Fibroblast of skin of back (primary cell): ENCODE measurements at places on chromosomes 3 and 15.

DNA sequence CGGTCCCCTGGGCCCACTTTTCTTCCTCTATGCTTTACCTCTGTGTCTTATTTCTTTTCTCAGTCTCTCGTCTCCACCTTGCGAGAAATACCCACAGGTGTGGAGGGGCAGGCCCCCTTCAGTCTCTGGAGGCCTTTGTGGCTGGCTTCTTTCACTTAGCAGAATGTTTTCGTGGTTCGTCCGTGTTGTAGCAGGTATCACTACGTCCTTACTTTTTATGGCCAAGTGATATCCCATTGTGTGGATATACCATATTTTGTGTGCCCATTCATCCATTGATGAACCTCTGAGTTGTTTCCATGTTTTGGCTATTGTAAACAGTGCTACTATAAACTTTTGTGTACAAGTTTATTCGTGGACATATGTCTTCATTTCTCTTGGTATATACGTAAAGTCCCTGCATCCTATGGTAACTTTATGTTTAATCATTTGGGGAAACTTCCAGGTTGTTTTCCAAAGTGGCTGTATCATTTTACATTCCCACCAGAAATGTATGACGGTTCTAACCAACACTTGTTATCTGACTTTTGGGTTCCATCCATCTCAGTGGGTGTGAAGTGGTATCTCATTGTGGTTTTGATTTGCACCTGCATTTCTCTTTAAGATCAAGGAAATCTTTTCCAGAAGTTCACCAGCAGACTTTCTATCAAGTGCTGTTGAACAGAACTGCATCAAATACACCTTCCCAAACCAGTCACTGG is 5.6 kb downstream of the PIGZ start:
- no peak for DNase-seq

- peak; percentile 40 for DNase-seq
Measured at GRCh38 chr15:101439285-101439919, 50.1 kb downstream of the PCSK6 start.

GRCh38 chr15:56537881-56538280 is 72.9 kb upstream of the MNS1 start:
- DNase-seq, result no peak

DNA sequence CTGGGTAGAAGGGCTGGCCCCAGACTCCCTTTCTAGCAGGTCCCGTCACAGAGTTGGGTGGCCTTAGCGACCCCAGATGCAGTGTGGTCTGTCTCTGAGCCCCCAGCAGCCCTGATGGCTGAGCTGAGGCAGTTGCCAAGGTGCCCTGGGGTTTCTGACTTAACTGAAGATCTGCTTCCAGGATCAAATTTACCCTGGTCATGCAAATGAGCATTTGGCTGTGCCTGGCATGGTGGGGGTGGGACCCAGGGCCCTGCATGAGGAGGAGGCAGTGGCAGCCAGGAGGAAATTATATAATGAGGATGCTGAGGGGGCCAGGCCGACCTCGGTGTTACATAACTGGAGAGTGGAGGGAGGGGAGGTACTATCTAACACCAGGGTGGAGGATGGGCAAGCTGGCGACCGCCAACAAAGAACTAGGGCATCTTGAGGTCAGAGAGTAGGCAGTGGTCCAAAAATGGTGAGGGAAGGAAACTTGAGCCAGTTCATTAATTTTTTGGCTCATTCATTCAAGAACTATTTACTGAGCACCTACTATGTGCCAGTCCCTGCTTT is 16.4 kb downstream of the PLEKHO2 start:
- DNase-seq, result no peak

DNA sequence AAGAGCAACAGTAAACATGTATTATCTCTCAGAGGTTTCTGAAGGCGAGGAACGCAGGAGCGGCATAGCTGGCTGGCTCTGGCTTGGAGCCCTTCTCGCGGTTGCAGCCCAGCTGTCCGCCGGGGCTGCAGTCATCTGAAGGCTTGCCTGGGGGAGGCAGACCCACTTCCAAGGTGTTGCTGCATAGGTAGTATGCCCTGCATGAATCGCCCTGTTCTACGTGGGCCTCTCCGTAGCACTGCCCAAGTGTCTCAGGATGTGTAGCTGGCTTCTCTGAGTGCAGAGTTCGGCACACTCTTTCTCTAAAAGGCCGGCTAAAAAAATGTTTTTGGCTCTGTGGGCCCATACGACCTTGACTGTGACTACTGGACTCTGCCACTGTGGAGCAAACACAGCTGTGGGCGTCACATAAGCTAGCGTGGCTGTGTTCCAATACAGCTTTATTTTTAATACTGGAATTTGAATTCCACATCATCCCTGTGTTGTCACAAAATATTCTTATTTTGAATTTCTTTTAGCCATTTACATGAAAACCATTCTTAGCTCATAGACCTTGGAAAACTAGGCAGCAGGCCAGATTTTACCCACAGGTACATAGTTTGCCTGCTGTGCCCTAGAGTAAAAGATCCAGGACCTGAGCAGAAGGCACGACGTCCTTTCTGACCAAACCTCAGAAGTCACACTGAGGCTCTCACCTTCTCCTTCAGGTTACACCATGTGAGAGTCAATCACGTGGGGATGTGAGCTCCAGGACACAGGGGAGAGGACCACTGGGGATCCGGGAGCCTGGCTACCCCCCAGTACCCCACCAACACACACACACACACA is 55.9 kb downstream of the PGPEP1L start:
- DNase-seq, result no peak

GRCh38 chr3:141100531-141101320 is 49.6 kb downstream of the SPSB4 start:
- no peak for DNase-seq

- DNase-seq, result no peak
Measured at GRCh38 chr15:88635318-88635717, 3.5 kb upstream of the ISG20 start.

DNA sequence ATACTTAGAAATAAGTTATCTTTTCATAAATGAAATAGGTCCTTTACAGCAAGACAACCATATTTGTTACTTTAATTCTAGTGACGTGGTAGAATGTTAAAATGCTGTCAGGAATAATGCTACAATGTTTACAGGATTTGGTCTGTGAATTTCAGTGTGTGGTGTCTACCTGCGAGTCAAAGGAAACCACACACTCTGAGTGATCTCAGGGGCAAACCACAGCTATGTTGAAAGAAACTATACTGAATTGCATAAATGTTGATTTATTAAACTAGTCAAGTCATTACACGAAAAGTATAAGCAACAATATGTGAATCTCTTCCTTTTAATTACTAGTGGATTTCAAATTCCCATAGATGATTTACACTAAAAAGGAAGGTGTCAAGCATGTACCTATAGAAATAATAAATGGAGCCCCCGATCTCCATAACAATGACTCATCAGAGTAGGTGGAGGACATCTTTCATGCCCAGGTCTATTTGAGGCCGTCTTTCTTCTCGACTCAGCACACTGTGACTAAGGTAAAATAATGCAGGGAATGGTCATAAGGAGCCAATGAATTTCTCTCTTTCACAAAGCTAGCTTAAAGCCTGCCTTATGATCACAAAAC is 463.0 kb downstream of the ERC2 start:
- no peak for DNase-seq

GRCh38 chr3:17342119-17342518 is 400.3 kb downstream of the TBC1D5 start:
- no peak for DNase-seq

GRCh38 chr3:3212781-3213440 is 33.4 kb upstream of the CRBN start:
- no peak for DNase-seq

DNA sequence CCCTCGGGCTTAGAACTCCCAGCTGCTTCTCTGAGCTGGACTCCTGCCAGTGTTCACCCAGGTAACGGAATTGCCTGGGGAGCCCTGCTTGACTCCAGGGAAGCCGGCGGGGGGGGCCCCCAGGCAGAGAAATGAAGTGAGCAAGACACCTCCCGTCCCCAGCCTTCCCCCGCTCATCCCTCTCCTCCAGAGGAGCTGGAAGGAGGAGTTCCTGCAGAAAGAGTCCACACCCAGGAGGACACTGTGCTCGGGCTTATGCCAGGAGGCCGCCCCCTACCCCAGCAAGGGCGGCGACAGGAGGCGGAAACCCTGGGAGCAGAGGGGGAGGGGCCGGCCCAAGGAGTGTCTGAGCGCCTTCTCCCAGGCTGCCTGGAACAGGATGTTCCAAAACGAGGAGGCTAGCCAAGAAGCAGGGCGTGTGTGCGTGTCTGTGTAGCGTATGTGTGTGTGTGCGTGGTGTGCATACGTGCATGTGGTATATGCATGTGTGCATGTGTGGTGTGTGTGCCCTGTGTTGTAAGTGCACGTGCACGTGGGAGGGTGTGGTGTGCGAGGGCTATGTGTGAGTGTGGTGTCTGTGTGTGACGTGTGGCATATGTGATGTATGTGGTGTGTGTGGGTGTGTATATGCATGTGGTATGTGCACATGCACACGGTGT is 511.3 kb downstream of the SHQ1 start:
- DNase-seq, result peak; percentile 89

DNA sequence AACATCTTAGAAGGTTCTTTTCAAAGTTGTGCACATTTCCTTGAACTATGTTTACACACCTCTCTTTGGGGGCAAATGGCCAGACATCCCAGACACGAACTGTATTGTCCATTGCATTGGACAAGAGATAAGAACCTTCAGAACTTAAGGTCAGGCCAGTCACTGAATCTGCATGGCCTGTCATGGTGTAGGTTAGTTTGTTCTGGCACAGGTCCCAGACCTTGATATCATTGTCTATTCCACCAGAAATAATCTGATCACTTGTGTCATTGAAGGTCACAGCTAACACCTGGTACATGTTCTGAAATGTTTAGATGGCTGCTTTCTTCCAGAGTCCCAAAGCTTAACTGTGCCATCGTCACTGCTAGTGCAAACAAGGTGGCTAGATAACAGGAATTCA is 55.7 kb downstream of the KCNAB1 start:
- DNase-seq, result no peak

- no peak for DNase-seq
Measured at GRCh38 chr3:194843556-194843955, 157.9 kb downstream of the FAM43A start.

DNA sequence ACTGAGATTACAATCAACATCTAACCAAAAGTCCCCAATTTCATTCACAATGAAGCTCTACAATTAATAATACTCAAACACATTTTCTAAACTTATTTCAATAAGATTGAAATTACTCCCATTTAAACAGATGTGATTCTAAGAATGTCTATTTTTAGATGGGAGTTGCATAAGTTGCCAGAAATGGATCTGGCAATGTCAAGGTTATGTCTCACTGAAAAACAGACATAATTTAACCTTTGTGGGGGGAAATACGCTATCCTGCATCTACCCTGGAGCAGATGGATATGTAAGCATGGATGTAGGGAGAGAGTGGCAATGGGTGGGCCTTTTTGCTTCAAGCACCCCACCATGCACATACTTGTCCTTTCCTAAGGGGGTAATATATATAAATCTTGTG is 6.7 kb upstream of the EIF1B start:
- DNase-seq, result no peak

GRCh38 chr15:99734575-99734974 is 1.3 kb upstream of the LYSMD4 start:
- no peak for DNase-seq

DNA sequence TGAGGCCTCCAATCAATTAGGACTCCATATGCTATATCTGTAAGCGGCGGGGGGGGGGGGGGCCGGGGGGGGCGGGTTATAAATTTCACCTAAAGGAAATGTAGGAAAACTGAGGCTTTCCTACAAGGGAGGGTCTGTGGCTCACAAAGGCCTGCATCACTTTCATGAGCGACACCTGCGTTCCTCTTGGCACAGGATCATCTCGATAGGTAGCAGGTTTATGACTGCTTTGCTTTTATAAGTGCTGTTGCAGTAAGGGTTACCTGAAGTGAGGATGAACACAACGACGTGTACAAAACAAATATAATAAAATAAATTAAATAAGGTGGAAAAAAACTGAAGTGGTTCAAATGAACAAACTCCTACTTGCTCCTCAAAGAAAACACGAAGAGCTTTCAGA is 194.3 kb downstream of the FOXP1 start:
- no peak for DNase-seq

DNA sequence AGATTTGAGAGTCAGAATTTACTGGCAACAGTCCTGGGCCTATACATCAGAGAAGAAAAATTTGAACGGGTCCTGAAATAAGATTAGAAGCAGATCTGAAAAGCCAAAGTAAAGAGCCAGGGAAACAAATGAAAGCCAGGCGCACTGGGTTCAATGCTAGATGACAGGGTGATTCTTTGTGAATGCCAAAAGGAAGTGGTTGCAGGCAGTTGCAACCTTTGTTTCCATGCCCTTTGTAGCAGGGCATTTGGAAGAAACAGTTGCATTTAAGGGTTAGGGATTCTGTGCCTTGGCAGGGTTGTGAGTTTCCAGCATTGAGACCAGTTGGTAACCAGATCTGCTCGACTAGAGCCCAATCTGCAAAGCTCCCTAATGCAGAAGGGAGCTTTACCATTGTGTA is 36.4 kb upstream of the MTHFS start:
- no peak for DNase-seq

- peak; percentile 67 for DNase-seq
Measured at GRCh38 chr3:55686426-55687254, 199.5 kb upstream of the WNT5A start.

DNA sequence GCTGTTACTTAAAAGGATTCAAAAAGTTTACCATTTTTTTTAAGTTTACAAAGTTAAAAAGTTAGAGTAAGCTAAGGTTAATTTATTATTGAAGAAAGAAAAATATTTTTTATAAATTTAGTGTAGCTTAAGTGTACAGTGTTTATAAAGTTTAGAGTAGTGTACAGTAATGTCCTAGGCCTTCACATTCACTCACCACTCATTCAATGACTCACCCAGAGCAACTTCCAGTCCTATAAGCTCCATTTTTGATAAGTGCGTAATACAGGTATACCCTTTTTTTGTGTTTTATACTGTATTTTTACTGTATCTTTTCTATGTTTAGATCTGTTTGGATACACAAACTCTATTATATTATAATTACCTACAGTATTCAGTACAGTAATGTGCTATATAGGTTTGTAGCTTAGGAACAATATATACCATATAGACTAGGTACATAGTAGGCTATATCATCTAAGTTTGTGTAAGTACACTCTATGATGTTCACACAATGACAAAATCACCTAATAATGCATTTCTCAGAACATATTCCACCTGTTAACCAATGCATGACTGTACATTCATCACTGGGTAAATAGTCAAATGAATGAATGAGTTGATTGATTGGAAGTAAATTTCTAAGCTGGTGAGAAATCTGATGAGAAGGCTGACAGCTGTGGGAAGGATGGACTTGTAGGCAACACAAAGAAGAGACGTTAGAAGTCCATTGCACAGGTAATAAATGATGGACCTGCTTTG is 95.2 kb upstream of the CDIN1 start:
- peak; percentile 54 for DNase-seq

- no peak for DNase-seq
Measured at GRCh38 chr15:94404733-94405283, 173.4 kb downstream of the MCTP2 start.

GRCh38 chr3:149266736-149267135 is 45.1 kb upstream of the CP start:
- peak; percentile 54 for DNase-seq

DNA sequence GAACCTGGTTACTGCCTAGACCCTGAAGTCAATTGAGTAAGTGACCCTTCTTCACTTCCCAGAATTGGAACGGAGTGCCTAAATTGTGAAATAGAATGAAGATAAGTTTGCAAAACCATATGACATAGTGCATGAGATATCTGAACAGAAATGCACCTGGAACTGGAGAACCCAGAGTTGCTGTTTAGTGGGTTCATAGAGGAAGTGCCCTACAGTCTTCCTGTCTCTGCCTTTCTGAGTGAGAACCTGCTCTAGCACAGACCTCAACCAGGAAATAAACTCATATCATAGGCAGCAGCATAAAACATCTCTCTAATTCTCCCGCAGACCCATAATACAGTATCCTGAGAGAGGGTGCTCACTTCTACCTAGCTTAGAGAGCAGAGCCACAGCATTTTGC is 82.9 kb downstream of the EOMES start:
- DNase-seq, result no peak
